Activated T-cell treated with anti-CD3 and anti-CD28 coated beads for 1 hour (primary cell): ENCODE measurements at places on chromosomes 4 and X.

- no peak for DNase-seq
Observed at GRCh38 chr4:7427361-7427760, 7.4 kb downstream of the PSAPL1 start.

DNA sequence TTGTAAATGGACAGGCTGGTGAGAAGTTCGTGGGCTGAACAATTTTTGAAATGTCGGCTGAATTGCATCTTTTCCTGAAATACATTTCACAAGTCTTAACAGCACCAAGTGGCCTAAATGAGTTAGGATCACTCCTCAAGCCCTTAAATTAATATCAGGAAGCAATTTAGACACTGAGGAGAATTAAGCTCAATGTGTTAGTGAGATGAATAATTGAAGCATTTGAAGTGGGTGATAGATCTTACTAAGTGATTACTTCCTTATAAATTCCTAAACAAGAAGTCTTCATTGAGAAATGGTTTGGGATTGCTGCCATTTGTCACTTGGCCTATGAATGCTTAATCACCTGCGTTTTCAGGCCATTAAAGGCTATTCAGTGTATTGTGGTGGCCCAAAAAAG lies 116.8 kb downstream of the NAA11 start:
- DNase-seq, result no peak

DNA sequence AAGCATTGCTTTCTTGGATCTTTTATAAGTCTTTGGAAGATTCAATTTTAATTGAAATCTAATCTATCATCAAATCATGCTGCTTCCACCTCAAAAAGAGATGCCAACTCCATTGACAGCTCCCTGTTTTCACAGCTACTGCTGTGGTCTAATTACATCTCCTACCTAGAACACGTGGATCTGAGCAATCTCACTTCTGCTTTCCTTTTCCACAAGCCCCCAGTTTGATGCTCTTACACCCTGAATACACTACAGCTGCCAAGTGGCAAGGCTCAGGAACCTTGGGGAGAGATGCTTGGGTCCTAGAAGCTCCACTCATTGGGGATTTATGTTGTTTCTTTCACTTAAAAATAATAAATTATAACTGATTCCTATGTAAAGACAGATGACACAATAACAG lies 172.0 kb downstream of the CFAP299 start:
- no peak for DNase-seq

- no peak for DNase-seq
Observed at GRCh38 chr4:3392321-3392720, 49.4 kb upstream of the HGFAC start.

DNA sequence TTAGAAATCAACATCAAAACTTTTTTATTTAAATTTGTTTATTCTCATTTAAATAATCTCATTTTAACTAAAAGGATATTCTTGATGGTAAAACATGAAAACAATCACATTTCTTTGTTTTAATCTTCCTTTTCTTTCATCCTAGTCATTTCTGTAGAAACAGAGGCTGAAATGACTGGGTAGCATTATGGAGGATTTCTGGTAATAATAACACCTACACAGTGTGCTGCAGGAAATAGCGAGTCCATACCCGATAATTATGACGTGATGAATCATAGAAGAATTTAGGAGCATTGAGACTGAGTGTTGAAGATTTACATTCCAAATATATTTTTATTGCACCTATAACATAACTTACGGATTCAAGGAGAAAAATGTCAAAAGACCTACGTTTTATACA lies 31.4 kb upstream of the BBS12 start:
- DNase-seq, result no peak

- no peak for DNase-seq
Observed at GRCh38 chrX:29143356-29143755, 556.1 kb downstream of the IL1RAPL1 start.

DNA sequence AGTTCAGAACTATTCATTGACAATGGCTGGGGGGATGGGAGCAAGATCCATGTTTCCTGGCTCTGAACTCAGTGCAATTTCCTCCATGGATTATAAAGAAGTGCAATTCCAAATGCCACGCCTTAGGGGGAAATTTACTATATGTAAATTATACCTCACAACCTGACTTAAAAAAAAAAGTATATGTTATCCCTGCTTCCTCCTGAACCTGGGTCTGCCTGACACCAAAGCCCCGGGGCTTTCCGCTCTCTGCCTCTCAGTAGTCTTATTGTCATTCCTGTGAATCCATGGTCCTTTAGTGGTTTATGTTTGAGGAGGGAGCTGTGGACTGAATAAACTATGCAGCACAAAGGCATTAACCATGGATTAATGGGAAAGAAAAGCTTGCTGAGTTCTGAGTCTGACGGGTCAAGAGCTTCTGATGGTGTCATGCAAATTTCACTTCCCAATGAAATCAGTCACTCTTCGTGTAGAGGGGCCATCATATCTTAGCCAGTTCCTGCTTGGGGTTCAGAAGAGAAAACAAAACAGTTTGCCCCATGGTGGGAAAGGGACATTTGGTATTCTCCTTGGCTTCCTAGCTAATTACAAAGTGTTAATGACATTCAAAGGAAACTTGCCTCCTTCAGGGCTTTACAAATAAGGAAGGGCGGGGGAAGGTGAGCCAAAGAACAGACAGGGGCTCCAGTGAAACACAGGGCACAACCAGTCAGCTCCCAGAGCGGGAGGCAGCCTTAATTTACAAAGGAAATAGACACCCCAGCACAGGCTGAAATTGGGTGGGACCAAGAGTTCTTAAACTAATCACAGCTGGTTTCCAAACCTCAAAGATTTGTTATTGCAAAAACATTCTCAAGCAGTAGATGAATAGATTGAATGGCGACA lies 14.3 kb downstream of the FAM9C start:
- DNase-seq, result no peak

GRCh38 chrX:132411310-132411977 lies 77.4 kb downstream of the MBNL3 start:
- no peak for DNase-seq

GRCh38 chr4:158782551-158783360 lies 13.9 kb downstream of the FNIP2 start:
- no peak for DNase-seq

DNA sequence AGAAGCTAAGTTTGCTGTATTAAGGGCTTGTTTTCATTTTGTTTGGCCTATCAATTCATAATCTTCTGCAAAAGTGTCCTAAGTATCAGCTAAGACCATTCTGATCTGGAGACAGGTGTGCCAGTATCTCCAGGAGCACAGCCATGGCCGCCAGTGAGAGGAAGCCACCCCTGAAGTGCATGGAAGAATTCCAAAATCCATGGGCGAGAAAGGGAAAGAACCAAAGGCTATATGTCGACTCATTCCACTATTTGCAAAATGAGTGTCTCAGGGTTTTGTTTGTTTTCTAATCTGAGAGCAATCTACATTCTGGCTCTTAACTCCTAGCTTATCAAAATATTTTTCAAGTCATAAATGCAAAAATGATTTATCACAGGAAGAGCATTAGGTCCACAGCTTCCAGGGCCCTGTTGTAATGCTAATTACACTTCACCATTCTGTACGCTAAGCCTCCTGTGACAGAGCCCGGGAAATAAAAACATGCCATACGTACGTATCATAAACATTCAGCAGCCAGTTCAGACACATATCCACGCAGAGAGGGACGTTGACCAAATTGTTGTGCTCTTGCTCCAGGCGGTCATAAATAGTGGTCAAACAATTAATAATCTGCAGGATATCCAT lies 137.3 kb upstream of the FTHL17 start:
- no peak for DNase-seq

DNA sequence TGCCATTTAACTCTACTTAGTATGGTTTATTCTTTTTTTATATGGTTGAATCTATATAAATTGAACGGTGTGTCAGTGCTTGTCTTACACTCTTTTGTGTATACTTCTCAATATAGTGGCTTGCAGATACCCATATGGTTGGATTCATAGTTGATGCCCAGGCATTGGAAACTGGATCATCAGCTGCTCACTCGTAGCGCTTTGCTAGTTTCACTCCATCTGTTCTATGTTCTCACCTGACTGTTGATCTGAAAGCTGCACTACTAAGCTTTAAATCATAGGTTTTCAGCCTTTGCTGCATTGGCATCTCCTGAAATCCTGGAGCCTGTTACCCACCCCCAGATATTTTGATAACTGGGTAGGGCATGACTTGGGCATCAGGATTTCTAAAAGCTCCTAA lies 121.6 kb upstream of the DCLK2 start:
- no peak for DNase-seq

- no peak for DNase-seq
Observed at GRCh38 chr4:13922873-13923645, 295.5 kb upstream of the BOD1L1 start.

DNA sequence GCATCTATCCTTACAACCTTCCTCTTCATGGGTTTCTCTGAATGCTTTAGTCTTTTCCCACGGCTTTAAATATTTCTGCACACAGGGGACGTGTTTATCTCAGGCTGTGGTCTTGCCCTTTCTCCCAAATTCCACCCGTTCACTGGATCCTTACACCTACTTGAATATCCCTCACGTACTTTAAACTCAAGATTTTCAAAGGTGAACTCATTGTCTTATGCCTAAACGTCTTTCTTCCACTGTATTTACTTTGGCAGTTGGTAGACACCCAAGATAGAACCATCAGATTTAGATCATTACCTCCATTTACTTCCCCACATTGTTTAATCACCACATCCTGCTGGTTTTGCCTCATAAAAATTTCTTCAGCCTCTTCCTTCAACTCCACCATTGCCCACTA lies 269.2 kb downstream of the CBLL2 start:
- DNase-seq, result no peak

DNA sequence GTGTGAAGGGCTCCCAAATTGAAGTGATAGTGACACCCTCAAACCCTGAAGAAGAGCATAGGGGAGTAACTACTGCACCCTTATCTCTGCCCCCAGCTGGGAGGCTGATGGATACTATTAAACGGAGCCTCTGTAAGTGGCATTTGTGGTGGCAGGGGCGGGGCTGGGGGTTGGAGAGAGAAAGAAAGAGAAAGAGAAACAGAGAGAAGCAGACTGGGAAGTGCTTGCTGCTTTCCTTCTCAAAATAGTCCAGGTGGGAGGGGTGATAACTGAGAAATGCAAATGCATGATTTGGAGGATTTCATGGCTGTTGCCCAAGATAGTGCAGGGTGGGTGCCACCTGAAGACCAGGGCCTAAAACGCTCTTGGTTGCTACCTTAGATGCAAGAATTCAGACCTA lies 253.5 kb upstream of the GATB start:
- no peak for DNase-seq

GRCh38 chr4:92600638-92601037 lies 296.9 kb downstream of the GRID2 start:
- no peak for DNase-seq

- no peak for DNase-seq
Observed at GRCh38 chr4:169229571-169230028, 41.2 kb downstream of the SH3RF1 start.

GRCh38 chrX:3545901-3546300 lies 167.5 kb downstream of the PRKX start:
- DNase-seq, result no peak

GRCh38 chr4:114056599-114056998 lies 77.2 kb upstream of the ARSJ start:
- no peak for DNase-seq

DNA sequence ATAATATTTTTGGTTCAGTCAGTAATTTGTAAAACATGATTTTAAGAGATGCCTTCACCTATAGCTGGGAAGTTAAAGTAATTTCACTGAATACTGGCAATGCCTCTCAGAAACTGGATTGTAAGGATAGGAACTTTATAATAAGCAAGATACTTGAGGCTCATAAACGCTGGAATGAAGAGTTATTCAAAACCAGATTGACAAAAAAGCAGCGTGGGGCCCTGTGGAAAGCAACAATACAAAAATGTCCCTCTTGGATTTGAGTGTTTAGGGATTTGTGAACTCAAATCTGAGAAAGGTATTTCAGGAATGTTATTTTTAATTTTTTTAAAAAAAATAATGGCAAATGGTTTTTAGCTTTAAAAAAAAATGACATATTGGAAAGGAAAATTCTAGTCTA lies 94.6 kb downstream of the ANK2 start:
- DNase-seq, result no peak

GRCh38 chrX:65707151-65707550 lies 39.7 kb downstream of the MSN start:
- no peak for DNase-seq

GRCh38 chr4:78437608-78438088 lies 113.9 kb upstream of the ANXA3 start:
- no peak for DNase-seq

DNA sequence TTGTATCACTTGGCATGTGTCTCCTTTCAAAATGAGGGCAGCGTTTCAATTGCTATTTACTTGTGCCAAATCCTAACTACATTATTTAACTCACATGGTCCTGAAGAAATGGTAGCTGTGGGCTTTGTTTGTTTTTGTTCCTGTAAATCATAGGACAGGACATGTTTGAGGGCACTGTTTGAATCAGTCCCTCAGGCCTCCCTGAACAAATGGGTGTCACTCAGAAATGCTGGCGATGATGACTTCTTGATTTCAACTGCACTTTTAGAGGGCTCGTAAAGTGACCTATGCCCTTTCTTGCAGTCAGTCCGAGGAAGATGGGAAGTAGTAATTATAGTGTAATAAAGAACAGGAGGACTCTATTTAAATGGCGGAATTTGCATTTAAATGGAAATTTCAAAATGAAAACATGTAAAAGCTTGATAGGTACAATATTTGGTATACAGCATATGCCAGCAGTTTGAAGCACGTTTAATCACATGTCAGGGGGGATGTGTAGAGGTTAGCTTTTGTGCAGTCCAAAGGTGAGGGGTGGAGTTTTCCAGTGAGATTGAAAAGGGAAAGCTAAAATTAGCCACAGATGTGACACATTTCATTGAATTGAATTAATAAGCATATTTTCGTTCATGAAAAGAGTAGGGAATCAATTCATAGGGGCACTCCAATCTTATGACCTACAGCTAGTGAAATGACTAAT lies 1958.7 kb upstream of the IGFBP7 start:
- no peak for DNase-seq

- DNase-seq, result no peak
Observed at GRCh38 chrX:152843852-152844251, 13.0 kb downstream of the NSDHL start.

DNA sequence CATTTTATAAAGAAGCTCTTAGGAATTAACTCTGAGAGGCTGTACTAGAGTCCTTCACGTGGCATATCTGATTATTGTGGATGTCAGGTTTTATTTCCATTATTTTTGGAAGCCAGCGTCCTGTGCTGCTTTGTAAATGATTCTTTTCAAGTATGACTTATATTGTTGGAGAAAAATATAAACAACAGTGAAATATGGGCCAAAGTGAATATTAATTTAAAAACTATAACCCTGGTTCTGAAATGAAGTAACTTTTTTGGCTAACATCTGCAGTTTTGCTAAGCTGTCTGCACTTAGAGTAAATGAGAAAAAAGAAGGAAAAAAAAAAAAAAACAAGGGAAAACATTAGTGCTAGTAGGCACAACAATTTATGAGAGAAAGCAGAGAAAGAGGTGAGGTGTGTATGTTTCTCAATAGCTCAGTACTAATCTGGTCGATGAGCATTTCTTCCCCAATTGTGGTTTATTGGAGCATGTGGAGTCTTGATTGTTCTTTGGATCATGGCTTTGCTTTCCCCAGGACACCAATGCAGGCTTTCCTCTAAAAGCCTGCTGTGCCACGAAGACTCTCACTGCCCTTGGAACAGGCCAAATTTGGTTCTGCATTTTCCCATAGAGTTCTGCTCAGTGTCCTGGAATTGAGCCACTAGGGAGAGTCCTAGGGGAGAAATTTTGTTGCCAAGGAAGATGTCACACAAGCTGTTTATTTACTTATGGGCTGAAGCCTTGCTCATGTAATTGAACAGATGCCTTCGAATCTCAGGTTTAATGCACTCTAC lies 273.3 kb downstream of the DKK2 start:
- DNase-seq, result no peak
